ENCODE measurements at places on chromosomes 12 and 14. TPM values are rescaled to one million over a fixed set of nuclear protein-coding genes. Genes with fewer than 3 reads are reported as not detected.
A peak's percentile ranks its signal among the peaks of the same experiment; 100 is the strongest.

DNA sequence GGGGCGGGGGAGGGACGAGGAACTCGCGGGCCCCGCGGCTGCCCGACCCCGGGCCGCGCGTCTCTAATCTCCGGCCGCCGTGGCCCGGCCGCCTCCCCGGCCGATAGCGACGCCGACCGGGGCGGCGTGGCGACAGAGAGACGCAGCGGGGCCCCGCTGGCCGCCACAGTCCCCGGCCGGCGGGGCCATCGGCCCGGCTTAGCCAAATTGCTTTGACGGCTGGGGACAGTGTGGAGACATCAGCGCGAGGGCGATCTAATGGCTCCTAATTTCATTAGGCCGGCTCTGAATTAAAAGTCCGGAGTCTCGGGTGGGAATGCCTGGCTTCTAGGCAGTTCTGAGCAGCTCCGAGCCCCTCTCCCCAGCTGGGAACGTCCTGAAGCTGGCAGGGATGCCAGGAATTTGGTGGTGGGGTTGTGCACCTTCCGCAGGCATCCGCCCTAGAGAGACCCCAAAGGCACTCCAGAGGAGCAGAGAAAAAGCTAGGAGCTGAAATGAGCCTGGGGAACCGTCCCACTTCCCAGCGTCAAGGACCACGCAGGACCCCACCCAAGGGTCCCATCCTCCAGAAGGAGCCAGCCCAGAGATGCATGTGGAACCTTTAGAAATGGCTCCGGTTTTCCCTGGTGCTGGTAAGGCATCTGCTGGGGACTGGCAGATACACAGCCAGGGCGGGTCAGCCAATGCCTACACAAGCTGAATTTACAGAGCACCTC, 9.6 kb downstream of the TBX5 start:
- no peak for DNase-seq

DNA sequence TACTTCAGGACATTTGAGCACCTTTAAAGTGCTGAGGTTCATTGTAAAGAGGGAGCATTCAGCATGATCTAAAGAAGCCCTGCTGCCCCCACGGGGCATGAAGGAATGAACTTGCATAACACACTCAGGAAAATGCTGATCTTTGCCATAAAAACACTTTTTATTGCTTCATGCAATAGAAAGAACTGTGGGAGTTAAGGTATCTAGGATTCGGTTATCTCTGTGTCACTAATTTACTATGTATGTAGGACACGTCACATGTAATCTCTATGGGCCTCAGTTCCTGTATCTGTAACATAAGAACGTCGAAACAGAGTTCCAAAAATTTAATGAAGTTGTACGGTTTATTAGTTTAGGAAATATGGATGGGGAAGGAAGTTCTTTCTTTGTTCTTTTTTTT, 33.0 kb downstream of the BTBD7 start:
- DNase-seq: no peak

- DNase-seq: peak; percentile 29
These were observed 26.6 kb upstream of the NXPH4 start for GRCh38 chr12:57190037-57190436.

GRCh38 chr12:52848661-52849255, at the start of gene KRT78:
Gene KRT78, minus strand, starts transcription at chr12:52848994. Its CDS starts 64 bp downstream, at chr12:52848930.
- no peak for DNase-seq

GRCh38 chr14:78566026-78566858, 396.1 kb downstream of the NRXN3 start:
- DNase-seq: peak; percentile 67

The KRT79 gene
- total RNA-seq: under 0.01 TPM

The TNS2 gene
- 3.2 TPM for total RNA-seq

Measured in hematopoietic multipotent progenitor cell (in vitro differentiated cells).